GM23338 (cell line): ENCODE measurements at places on chromosomes 2 and 18. TPM values are rescaled to one million over a fixed set of nuclear protein-coding genes. Genes with fewer than 3 reads are reported as not detected.

Gene TMEM247
- total RNA-seq, result not detected in 2 replicates

Gene SLC66A2
- total RNA-seq, result 10.9 and 18.1 TPM in 2 replicates

Gene HOXD13
- 0.47 TPM in 1 of 2 replicates, not detected in the other for total RNA-seq

Gene RTP5
- total RNA-seq, result 0.50 TPM in 1 of 2 replicates, not detected in the other

Gene ANKRD62
- not detected in 2 replicates for total RNA-seq

DNA sequence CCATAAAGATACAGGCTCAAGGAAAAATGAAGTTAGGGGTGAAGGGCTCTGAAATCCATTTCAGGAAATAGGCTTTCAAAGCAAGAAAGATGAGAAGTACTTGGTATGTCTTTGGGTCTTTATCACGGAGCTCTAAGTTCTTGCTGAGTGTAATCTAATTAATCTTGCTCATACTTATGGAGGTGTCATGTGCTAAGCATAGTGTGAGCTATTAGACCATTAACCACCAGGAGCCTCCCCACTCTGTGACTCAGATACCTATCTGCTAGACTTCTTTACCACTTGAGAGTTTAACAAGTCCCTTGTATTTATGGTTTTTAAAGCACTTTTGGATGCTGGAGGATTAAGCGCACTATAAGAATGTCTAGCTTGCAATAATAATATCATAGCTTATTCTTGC, 678.7 kb downstream of the EPHA4 start:
- no peaks in the 10 kb centered on the region for H3K36me3 ChIP-seq
- no peak overlapping the region for H3K4me3 ChIP-seq
- no peaks in the 10 kb centered on the region for H3K27me3 ChIP-seq

DNA sequence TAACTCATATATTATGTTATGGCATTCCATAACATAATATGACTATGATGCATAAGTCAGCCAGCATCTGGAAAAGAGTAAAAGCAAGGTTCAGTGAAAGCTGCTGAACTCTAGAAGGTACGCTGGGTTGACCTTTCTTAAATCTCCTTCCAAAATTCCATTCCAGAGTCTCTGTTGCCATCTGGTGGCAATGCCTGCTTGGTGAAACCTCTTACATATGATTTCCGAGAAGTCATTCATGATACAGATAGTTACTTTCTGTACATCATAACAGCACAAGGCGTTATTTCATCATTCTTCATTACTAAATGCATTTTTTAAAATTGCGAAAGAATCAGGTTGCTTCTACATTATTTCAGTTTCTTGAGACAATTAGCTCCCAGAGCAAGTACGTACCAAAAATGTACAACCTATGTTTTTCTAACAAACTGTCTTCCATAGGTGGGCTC, 7.0 kb upstream of the EPG5 start:
- DNase-seq, result peak; percentile 83
- H3K4me3 ChIP-seq, result no peak overlapping the region
- H3K27me3 ChIP-seq, result no peaks in the 10 kb centered on the region
- no peaks in the 10 kb centered on the region for H3K36me3 ChIP-seq
- H3K27ac ChIP-seq, result no peak overlapping the region

- H3K27ac ChIP-seq, result no peak overlapping the region
- H3K4me1 ChIP-seq, result no peaks in the 10 kb centered on the region
- H3K36me3 ChIP-seq, result peaks cover 3% of the 10 kb centered on the region; the same call in 1 of the 2 replicates
- H3K27me3 ChIP-seq, result no peaks in the 10 kb centered on the region
- no peak overlapping the region for H3K4me3 ChIP-seq
These were observed 57.0 kb upstream of the HDAC4 start for GRCh38 chr2:239457586-239458445.

- DNase-seq, result no peak
- no peak overlapping the region for H3K4me3 ChIP-seq
- no peak overlapping the region for H3K27ac ChIP-seq
- H3K27me3 ChIP-seq, result no peaks in the 10 kb centered on the region
- H3K4me1 ChIP-seq, result no peaks in the 10 kb centered on the region; the same call in 1 of the 2 replicates
These were observed 230.8 kb downstream of the CELF4 start for GRCh38 chr18:37334631-37335408.

GRCh38 chr2:22536133-22536532, 848.8 kb upstream of the KLHL29 start:
- DNase-seq, result no peak
- no peaks in the 10 kb centered on the region for H3K4me1 ChIP-seq
- H3K27me3 ChIP-seq, result no peaks in the 10 kb centered on the region
- H3K36me3 ChIP-seq, result no peaks in the 10 kb centered on the region; the same call in 1 of the 2 replicates
- H3K27ac ChIP-seq, result no peak overlapping the region

DNA sequence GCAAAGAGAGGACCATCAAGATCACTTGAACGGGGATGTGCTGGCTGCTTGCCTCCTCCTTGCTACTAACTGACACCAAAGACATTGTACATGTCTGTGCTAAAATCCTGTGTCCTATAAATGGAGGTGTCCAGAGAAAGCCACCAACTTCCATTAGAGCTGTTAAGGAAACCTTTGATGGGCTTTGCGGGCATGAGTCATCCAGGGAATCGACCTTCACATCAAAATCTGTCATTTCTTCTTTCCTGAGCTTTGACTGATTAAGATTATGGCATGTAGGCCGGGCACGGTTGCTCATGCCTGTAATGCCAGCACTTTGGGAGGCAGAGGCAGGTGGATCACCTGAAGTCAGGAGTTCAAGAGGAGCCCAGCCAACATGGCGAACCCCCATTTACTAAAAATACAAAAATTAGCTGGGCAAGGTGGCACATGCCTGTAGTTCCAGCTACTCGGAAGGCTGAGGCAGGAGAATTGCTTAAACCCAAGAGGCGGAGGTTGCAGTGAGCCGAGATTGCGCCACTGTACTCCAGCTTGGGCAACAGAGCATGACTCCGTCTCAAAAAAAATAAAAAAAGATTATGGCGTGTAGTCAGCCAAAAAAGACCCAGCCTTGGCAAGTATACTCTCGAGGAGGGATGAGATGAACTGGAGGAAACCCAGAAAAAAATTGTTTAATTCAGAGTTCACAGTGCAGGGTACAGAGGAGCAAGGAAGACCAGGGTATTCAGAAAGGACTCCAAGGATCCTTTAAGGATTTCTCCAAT, 115.8 kb downstream of the CABLES1 start:
- no peaks in the 10 kb centered on the region for H3K4me1 ChIP-seq
- no peak for DNase-seq

DNA sequence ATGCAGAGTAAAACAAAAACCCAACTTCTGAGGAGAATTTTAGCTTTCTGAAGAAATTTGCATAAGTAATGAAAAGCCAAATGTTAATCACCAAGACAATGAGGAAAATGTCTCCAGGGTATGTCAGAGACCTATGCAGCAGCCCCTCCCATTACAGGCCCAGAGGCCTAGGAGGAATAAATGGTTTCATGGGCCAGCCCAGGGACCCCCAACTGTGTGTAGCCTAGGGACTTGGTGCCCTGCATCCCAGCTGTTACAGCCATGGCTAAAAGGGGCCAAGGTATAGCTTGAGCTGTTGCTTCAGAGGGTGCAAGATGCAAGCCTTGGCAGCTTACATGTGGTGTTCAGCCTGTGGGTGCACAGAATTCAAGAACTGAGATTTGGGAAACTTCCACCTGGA, 1256.9 kb upstream of the PIK3C3 start:
- H3K36me3 ChIP-seq, result no peaks in the 10 kb centered on the region
- no peaks in the 10 kb centered on the region for H3K4me1 ChIP-seq

DNA sequence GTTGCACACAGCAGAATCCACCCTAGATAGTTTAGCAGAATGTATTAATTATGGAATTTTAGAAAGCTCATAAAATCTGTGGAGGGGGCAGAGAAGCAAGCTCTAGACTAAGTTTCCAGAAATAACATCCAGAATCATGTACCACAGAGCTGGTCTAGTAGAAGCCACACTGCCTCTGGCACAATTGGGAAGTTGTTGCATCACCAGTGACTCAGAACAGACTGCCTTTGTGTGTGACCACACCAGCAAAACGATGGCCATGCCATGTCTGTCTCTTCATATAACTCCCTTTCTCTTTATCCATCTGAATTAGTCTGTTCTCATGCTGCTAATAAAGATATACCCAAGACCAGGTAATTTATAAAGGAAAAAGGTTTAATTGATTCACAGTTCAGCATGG, 158.9 kb downstream of the CCDC148 start:
- H3K36me3 ChIP-seq, result no peaks in the 10 kb centered on the region
- no peaks in the 10 kb centered on the region for H3K4me1 ChIP-seq
- no peak overlapping the region for H3K27ac ChIP-seq
- no peaks in the 10 kb centered on the region for H3K27me3 ChIP-seq
- no peak for DNase-seq

DNA sequence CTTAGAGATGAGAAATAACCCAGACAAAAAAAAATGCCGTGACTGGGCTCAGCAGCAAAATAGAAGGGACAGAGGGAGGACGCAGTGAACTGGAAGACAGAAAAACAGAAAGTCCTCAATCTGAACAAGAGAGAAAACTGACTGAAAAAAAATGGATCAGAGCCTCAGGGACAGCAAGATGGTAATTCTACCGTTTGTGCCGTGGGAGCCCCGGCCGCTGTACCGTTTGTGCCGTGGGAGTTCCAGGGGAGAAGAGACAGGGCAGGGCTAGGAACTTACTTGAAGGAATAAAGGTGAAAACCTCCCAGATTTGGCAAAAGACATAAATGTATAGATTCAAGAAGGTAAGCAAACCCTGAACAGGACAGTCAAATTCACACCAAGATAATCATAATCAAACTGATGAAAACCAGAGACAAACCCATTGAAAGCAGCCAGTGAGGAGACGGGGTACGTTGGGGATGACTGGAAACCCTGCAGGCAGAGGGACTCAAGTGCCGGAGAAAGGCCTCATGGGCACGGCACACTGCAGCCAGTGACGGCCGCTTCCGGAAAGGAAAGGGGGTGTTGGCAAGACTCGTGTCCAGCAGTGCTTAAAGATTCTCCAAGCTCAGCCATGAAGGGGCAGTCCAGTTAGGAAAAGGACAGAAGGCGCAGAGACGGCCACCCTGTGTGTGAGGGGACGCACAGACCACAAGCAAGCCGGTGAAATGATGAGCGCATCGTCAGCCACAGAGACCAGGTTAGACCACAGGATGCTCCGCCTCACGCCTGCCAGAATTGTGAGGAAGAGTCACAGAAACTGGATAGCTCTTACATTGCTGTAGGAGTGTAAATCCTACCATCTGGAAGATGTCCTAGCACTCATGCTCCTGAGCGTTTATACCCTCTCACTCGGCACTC, 40.0 kb upstream of the NFATC1 start:
- no peaks in the 10 kb centered on the region for H3K27me3 ChIP-seq
- H3K4me1 ChIP-seq, result no peaks in the 10 kb centered on the region
- DNase-seq, result no peak
- H3K36me3 ChIP-seq, result peaks cover 2% of the 10 kb centered on the region; the same call in 1 of the 2 replicates
- no peak overlapping the region for H3K27ac ChIP-seq

GRCh38 chr2:35184471-35184870, 1171.1 kb upstream of the CRIM1 start:
- no peaks in the 10 kb centered on the region for H3K4me1 ChIP-seq
- peaks cover 13% of the 10 kb centered on the region for H3K27me3 ChIP-seq
- DNase-seq, result no peak
- H3K27ac ChIP-seq, result no peak overlapping the region
- no peak overlapping the region for H3K4me3 ChIP-seq

DNA sequence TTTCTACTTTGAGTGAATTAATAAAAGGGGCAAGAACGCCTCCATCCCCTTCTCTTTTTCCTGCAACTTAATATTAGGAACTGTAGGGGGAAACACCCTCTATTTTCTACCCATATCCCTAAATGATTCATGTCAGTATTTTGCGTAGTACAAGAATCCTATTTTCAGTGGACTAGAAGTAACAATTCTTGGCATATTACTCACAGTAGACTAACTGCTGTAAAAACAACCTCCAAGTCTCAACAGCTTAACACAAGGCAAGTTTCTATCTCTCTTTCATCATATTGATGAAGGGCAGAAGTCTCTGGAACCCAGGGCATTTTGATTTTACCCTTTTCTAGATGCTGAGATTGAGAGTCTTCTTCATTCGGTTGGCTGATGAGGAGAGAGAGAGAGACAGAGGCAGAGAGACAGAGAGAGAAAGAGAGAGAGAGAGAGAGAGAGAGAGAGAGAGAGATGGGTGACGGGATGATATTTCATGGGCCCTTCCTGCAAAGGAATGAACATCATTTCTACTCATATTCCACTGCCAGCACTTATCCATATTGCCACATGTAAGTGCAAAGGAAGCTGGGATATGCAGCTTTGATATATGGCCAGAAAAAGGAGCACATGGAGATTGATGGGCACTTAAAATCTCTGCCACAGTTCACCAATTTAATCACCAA, 481.6 kb downstream of the LPIN1 start:
- H3K4me3 ChIP-seq, result no peak overlapping the region
- H3K36me3 ChIP-seq, result peaks cover 13% of the 10 kb centered on the region; the same call in 1 of the 2 replicates
- no peak for DNase-seq
- H3K4me1 ChIP-seq, result no peaks in the 10 kb centered on the region
- no peak overlapping the region for H3K27ac ChIP-seq

DNA sequence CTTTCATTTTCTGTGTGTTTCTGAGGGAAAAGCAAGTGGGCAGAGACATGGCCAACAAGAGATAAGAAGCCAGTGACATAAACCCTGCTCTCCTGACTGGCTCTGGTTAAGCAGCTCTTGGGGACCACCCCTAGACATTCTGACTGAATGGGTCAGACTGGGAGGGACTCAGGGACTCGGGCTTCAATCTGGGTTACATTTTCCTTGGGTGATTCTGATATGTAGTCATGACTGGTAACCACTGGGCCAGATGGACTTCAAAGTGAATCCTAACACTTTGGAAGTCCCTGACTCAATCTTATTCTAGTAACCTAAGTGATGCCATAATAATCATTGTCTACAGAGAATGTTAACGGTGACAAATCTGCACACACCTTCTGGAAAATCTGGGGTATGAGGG, 397.8 kb downstream of the NBAS start:
- H3K27ac ChIP-seq, result no peak overlapping the region
- no peak overlapping the region for H3K4me3 ChIP-seq
- H3K36me3 ChIP-seq, result no peaks in the 10 kb centered on the region
- DNase-seq, result no peak
- no peaks in the 10 kb centered on the region for H3K27me3 ChIP-seq
- H3K4me1 ChIP-seq, result 0 out of 2 replicates have a peak, but pooled peaks cover 4% of the 10 kb centered on the region

DNA sequence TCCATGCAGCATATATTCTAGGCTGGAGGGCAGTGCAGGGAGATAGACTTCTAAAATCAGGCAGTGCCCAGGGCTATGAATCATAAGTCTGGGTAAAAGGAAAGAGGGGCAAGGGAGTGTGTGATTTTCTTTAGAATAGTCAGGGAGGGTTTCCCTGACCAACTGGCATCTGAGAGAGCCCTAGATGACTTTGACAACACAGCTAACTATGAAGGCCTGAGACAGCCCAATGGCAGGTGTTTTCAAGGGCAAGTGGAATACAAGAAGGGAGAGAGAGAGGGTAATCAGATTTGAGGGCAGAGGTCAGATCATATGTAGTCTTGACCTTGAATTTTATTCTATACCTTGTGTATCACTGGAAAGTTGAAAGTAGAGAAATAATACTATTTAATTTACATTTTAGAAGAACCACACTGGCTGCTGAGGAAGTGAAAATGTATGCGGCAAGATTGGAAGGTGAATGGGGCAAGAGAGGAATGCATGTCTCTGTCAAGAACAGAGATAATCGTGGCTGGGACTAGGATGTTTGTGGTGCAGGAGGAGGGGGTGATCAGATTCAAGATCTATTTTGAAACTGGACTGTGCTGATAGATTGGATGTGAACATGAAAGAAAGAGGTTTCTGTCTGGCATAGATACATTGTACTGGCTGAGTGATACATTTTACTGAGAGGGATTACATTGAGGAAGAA, 1.9 kb upstream of the ITGB6 start:
- no peaks in the 10 kb centered on the region for H3K36me3 ChIP-seq
- no peak overlapping the region for H3K27ac ChIP-seq
- no peak overlapping the region for H3K4me3 ChIP-seq
- no peaks in the 10 kb centered on the region for H3K4me1 ChIP-seq
- no peaks in the 10 kb centered on the region for H3K27me3 ChIP-seq
